Testis (tissue), 5 donors: ENCODE measurements at places on chromosomes 2 and 18. TPM values are rescaled to one million over a fixed set of nuclear protein-coding genes. Genes with fewer than 3 reads are reported as not detected.

DNA sequence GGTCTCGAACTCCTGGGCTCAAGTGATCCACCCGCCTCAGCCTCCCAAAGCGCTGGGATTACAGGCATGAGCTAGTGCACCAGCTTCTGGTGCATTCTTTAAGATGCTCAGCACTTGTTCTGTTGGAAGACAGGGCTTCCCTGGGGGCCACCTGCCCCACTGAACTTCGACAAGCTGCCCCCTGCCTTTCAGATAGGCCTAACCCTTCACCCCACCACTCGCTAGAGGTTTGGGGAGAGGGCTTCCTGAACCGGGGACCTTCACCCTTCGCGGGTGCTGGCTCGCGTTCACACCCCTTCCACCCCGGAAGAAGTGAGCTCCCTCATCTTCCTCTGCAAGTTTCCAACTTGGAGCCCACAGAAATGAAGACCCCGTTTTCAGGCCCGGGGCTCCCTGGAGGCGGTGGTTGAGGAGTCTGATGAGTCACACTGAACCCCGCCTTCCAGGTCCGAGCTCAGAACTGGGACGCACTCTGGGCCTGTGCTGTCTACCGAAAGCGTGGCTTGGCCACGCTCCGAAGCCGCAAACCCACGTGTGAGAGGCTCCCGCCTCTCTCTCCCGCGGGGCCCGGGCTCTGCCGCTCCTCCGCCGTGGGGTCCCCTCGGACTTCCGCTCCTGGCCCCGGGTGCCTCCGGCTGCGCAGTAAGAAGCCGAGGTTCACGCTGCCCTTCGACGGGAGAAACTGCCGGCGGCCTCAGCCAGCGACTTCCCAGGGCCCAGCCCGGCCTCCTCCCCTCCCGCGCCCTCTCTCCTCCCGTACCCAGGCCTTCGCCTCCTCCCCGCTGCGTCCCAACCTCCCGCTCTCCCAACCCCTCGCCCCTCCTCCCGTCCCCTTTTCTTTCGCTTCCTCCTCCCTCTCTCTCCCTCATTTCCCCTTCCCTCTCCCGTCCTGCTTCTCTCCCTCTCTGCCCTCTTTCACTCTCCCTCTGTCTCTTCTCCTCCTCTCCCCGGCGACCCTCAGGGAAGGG, 47.5 kb upstream of the SP3 start:
- DNase-seq, result peak; percentile 73
- H3K4me1 ChIP-seq, result peaks cover 16% of the 10 kb centered on the region
- no peaks in the 10 kb centered on the region for H3K27me3 ChIP-seq
- H3K4me3 ChIP-seq, result peak overlapping the region; percentile 65
- H3K27ac ChIP-seq, result peak overlapping the region; percentile 92

- DNase-seq, result no peak
- H3K4me3 ChIP-seq, result no peak overlapping the region
- H3K27ac ChIP-seq, result no peak overlapping the region
- no peaks in the 10 kb centered on the region for H3K27me3 ChIP-seq
- peaks cover 21% of the 10 kb centered on the region for H3K4me1 ChIP-seq
- no peaks in the 10 kb centered on the region for H3K36me3 ChIP-seq
Observed at GRCh38 chr2:101745711-101746694, 48.5 kb downstream of the MAP4K4 start.

- no peaks in the 10 kb centered on the region for H3K27me3 ChIP-seq
- H3K36me3 ChIP-seq, result no peaks in the 10 kb centered on the region
- DNase-seq, result no peak
- H3K27ac ChIP-seq, result no peak overlapping the region
- no peak overlapping the region for H3K4me3 ChIP-seq
- H3K4me1 ChIP-seq, result no peaks in the 10 kb centered on the region
Observed at GRCh38 chr2:56369316-56369715, 185.5 kb downstream of the CCDC85A start.

GRCh38 chr2:187842978-187843847, 289.0 kb upstream of the TFPI start:
- no peak overlapping the region for H3K4me3 ChIP-seq
- no peak overlapping the region for H3K27ac ChIP-seq
- no peaks in the 10 kb centered on the region for H3K27me3 ChIP-seq
- DNase-seq, result no peak
- H3K4me1 ChIP-seq, result no peaks in the 10 kb centered on the region

MYO3B gene
- polyA plus RNA-seq, result 3.5 TPM

C2orf80 gene
- not detected for polyA plus RNA-seq

- no peak for DNase-seq
- no peak overlapping the region for H3K27ac ChIP-seq
- no peaks in the 10 kb centered on the region for H3K4me1 ChIP-seq
- H3K27me3 ChIP-seq, result no peaks in the 10 kb centered on the region
- no peak overlapping the region for H3K4me3 ChIP-seq
- no peaks in the 10 kb centered on the region for H3K36me3 ChIP-seq
Observed at GRCh38 chr2:123073371-123073770, 951.7 kb upstream of the CNTNAP5 start.
